Ammon's horn (tissue), 1 donor: ENCODE measurements at places on chromosomes 6 and 20.

DNA sequence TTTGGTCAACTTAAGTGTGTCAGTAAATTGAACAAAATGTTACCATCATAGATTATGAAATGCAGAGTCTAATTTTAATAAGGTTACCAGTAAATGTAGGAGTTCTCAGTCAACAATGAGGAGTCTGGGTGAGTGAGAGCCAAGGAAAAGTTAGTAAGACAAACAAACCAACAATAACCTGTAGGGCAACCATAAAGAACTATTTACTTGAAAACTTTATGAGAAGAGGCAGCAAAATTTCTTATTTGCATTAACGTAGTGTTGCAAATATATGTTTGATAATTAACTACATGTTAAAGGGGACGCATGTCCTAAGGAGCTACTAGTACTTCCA is 131.1 kb upstream of the SOX4 start:
- no peak for DNase-seq

DNA sequence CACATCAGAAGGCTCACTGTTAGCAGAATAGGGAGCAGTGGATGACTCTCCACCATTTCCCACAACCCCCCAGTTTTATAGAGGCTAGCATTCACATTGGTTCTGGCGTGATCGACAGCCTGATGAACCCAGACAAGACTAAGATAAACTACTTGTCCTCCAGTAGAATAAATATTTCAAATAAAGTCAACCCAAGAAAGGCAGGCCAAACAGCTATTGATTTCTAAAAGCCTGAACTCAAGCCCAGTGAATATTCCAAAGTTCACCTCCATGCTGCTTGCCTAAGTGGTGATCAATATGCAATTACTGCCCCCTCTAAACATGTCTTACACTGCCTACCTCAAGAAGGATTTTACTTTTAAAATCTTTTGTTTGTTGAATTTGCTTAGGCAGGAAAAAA is 104.5 kb downstream of the CTNNBL1 start:
- DNase-seq, result no peak

DNA sequence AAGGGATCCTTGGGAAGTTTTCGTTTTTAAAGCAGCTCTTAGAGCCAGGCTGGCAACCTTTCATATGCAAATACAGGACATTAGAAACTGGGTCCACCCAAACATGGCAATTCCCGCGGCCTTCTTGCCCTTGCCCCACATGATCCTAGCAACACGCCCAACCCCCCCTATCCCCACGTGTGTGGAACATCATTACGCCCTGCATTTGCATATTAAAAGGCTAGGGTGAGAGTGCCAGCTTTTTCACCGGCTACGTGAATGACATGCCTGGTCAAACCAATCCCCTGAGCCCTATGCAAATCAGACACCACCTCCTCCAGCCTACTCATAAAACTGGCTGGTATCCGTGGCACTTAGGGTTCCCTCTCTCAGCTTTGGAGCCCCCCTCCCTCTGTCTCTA is 88.1 kb downstream of the TNFRSF21 start:
- no peak for DNase-seq

- no peak for DNase-seq
Measured at GRCh38 chr6:110351986-110352385, 6.2 kb downstream of the METTL24 start.

DNA sequence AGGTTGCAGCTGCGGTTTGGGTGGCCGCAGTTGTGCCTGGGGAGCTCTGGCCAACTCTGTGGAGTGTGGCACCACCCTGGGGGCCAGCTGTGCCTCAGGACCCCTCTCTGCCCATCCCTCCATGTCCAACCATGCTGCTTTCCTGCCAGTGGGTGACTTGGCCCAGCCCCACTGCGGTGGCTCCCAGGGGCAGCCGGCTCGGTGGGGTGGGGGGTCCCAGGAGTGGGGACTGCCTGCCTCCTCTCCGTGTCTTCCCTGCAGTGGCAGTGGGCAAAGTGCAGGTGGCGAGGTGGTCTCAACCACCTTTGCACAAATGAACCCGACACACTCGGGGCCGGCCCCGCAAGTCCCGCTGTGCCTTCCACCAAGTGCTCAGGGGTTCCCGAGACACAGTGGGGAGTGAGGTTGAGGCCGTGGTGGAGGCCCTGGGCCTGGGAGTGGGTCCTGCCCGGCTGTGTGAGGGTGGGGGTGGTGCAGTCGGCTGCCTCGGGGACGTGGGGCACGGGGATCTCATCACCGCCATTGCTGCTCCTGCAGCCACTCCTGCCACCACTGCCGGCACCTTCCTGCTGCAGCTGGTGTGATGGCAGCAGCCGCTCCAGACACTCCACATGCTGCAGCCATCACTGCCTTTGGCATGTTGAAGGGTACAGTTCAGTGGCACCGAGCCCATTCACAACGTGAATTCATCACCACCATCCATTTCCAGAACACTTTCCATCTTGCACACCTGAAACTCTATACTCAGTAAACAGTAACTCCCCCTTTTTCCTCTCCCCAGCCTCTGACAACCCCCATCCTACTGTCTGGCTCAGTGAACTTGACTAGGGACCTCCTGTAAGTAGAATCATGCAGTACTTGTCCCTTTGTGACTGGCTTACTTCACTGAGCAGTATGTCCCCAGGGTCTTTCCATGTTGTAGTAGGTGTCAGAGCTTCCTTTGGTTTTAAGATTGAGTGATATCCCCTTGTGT is 10.7 kb upstream of the SLCO4A1 start:
- DNase-seq, result no peak

DNA sequence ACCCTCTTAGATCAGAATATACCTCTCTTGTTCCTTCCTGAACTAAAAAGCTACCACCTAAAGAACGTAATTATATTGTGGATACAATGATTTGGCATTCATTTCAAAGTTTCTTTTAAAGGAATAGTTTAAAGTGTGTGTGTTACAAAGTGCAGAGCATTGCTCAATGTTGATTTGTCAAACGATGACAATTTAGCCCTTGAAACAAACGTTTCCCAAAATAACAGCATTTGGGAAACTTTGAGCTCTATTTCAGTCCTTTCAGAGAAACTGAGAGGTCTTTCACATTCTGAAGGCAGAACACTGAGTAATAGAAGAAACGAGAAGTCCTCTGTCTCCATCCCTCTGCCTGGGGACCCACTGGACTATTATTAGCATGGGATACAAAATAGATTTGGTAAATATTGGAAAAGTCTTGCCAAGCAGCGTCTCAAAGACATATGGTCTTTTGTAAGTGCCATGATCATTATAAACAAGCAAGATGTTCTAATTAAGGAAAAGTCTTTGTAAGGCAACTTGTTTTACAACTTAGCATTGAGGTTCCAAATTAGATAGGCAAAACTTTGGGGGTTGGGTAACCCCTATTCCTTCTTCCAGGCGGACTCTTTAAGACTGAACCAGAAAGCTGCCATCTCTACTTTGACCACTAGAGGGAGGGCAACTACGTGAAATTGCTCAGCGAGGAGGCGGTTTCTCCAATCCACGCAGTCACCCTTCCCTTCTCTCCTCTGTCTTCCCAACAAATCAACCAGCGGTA is 208.8 kb downstream of the RNF144B start:
- DNase-seq, result peak; percentile 87

GRCh38 chr6:90253631-90254030 is 43.0 kb downstream of the BACH2 start:
- DNase-seq, result no peak

GRCh38 chr20:64269604-64270411 is 14.3 kb downstream of the PCMTD2 start:
- DNase-seq, result no peak

GRCh38 chr6:69791065-69791471 is 5.7 kb downstream of the LMBRD1 start:
- no peak for DNase-seq

DNA sequence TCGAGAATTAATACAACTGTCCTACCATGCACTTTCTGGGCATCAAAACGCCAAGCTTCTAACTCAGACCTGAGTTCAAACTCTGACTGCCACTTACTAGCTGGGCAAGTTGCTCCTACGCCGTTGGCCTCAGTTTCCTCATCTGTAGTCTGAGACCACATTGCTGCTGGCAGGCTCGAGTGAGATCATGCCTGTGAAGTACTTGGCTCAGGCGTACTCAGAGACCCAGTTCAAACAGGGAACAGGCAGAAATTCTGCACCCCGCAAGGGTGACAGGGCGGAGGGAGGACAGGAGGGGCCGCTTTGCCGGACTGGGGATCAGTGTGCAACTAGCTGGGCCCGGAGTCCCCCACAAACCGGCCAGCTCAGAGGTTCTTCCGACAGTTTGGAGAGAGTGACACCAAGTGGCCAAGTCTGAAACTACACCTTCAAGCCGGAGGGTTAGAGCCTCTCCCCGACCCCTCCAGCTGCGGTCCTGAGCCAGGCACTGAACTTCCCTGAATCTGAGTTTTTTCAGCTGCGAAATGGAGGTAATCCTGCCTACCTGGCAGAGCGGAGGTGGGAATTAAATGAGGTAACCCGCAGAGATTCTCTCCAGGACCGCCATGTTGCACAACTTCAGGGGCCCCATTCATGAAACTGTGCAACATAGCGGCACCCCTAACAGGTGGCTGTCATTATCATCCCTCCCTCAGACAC is 46.0 kb upstream of the PTPN1 start:
- peak; percentile 66 for DNase-seq

- no peak for DNase-seq
Measured at GRCh38 chr6:29789176-29789575, 38.4 kb upstream of the HLA-G start.

GRCh38 chr20:42735539-42735938 is 454.2 kb downstream of the PTPRT start:
- DNase-seq, result no peak

GRCh38 chr6:93059911-93060310 is 359.4 kb downstream of the EPHA7 start:
- no peak for DNase-seq
